ENCODE measurements at places on chromosomes 2 and 18.

GRCh38 chr2:132780651-132781050 lies 110.6 kb upstream of the LYPD1 start:
- DNase-seq: no peak

DNA sequence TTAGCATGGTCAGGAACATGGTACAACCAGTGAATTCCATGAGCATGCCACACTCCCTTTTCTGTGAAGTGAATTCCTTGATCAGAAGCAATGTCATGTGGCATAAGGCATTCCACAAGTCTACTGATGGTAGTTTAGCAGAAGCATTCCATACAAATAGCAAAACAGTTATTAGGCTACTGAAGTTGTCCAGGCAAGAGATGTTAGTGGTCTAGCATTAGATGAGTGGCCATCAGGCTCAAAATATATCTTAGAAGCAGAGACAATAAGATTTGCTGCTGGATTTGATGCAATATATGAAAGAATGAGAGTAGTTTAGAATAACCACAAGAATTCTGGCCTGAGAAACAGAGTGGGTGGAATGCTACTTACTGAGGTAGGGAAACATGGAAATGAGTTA lies 355.3 kb upstream of the NRXN1 start:
- no peak for DNase-seq

DNA sequence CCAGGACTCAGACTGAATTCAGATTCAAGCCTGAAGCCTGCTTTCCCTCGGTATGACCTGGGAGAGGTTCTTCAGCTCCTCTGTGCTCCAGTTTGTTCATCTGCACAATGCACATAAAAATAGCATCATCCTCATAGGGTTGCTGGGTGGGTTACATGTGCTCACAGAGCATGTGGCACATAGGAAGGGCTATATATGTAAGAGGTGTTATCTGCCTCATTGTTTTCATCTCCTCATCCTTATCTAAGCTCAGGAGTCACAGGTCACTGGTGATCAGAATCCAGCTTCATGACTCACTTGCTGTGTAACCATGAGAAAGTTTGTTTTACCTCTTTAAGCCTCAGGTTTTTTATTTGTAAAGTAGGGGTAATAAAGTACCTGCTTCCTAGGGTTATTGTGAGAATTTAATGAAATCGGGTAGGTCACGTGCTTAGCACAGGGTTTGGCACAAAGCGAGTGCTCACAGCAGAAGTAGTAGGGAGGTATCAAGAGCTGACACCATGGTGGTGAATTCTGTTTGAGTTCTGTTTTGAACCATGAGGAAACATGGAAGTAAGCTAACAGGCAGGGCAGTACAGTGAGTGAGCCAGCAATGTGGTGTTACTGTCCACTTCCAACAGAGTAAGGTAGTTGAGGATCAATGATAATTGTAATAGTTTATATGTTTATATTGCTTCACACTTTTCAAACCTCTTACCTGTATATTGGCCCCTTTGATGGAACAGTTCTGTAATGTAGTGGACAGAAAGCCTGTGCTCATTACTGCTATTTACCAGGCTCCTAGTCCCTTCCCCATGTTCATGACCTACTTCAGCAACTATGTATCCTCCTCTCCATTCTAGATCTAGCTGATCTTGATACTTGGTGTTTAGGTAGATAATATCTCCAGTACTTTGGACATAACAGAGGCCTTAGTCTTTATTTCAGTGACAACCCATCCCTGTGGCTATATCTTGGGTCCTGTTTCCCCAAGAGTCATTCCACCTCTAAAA lies 141.4 kb upstream of the LTBP1 start:
- no peak for DNase-seq

DNA sequence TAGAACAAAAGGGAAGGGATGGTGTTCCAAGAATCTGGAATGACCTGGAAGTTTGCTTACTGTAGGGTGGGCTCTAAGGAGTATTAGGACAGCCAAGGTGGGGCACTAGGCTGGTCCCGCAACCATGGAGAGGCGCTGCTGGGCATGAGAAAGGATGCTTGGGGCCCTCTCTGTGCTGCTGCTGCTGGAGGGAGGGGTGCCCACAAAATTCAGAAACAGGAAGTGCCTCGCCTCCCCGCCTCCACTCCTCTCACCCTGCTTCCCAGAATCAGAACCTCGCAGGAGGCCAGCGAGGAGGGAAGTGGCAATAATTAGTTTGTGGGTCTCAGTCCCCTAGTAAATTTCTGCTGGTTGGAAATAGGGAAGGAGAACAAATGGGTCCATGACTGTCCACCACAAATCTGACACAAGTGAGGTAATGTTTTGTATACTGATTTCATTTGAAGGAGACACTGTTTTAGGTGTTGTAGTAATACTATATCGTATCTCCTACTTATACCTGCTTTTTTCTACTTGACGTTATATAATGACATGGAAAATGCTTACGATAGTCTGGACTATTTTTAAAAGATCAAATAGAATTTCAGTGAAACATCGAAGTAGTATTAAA lies 7.9 kb upstream of the PDCL3 start:
- DNase-seq: no peak

DNA sequence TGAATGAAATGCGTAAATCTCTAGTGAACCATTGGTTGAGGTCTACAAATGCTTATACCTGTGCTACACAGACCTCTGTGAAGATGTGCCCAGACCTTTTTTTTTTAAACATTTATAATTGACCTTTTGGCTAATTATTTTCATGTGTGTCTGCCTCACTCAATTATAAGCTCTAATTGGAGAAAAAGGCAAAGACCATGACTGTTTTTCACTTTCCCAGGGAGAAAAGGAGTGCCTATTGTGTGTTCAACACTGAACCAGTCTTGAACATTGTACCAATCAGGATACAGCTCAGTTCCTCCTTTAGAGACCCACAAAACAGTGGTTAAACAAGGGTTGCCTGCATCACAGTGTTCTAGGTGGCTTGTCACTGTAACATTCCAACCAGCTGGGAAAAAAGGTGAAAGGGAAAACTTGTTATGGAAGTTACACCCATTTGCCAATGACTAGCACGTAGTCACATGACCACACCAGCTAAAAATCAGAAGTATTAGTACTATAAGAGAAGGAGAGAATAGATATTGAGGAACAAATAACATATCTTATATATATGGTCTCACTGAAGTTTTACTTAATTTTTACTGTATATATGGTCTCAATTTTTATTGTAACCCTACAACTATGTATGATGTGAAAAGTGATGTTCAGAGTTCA lies 13.4 kb downstream of the TANK start:
- no peak for DNase-seq

GRCh38 chr2:36477315-36477714 lies 120.7 kb downstream of the FEZ2 start:
- no peak for DNase-seq

DNA sequence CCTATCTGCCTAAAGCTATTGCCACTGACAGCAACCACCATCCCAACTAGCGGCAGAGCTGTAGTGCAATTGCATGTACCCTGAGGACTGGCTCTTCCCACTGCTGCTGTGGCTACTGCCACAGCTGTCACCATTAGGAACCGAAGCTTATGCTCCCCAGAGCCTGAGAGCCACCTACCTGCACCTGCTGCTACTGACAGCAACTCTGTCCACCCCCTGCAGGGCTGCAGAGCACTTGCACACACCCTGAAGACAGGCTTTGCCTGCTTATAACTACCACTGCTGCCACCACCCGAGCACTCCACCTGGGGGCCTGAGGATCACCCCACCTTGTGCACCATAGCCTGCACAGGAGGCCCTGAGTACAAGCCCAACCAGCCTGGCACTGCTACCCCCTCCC lies 217.6 kb upstream of the FOSL2 start:
- DNase-seq: no peak

- no peak for DNase-seq
Measured at GRCh38 chr18:14905350-14905749, 157.4 kb downstream of the ANKRD30B start.

DNA sequence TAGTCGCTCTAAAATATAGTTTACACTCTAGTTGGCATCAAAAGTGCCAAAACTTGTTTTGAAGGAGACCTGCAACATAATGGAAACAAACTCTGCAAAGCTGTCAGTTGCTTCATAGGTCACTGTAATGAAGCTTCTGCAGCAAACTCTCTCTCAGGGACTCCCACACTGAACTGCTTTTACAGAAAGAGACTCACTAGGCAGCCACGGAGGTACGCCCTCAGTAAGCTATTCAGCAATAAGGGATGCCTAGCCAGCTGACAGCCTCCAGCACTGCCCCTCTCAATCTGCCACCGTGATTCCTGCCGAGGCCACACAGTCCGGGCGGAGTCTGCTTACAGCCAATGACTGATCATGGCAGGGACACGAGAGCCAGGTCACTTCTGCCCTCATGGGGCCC lies 51.1 kb downstream of the COLEC12 start:
- DNase-seq: no peak

- no peak for DNase-seq
Measured at GRCh38 chr2:28291811-28292440, 100.7 kb upstream of the FOSL2 start.
